ENCODE measurements at places on chromosomes 7 and 10.

- no peak for DNase-seq
Observed at GRCh38 chr10:82400841-82401240, 525.8 kb downstream of the NRG3 start.

GRCh38 chr10:132465889-132466519 lies 69.0 kb downstream of the PWWP2B start:
- no peak for DNase-seq

- no peak for DNase-seq
Observed at GRCh38 chr10:132920101-132920925, 22.1 kb downstream of the CFAP46 start.

GRCh38 chr10:66877361-66877760 lies 48.5 kb upstream of the LRRTM3 start:
- no peak for DNase-seq

DNA sequence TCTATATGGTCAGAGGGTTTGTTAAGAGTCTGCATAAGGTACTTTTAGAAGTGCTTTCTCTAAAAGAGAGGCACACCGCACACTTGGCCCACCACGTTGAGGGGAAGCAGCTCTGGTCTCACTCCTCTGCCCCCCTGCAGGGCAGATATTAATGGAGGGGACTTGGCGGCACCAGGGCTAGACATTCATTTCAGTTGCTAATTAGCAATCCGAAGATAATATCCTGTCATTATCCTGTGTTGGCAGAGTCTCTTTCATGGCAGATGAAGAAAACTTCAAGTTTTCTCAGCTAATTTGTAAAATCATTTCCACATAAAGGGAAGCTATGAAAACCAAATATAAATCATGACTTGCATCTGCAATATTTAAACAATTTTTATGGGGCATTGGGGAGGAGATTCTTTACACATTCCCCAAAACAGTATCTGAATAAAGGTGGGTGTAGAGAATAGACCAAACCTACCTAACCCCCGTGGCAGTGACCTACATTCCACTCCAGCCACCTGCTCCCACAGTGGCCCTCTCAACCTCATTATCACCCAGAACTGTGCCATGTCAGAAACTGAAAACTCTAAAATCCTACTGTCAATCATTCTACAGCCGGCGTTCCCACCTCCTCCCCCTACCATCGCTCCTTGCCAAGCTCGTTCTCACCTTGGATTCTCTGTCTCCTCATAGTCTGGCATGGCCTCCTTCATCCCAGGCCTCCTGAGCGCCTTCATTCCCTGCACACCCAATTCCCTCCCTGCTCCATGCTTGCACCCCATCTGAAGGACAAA lies 54.1 kb upstream of the STK17A start:
- no peak for DNase-seq

DNA sequence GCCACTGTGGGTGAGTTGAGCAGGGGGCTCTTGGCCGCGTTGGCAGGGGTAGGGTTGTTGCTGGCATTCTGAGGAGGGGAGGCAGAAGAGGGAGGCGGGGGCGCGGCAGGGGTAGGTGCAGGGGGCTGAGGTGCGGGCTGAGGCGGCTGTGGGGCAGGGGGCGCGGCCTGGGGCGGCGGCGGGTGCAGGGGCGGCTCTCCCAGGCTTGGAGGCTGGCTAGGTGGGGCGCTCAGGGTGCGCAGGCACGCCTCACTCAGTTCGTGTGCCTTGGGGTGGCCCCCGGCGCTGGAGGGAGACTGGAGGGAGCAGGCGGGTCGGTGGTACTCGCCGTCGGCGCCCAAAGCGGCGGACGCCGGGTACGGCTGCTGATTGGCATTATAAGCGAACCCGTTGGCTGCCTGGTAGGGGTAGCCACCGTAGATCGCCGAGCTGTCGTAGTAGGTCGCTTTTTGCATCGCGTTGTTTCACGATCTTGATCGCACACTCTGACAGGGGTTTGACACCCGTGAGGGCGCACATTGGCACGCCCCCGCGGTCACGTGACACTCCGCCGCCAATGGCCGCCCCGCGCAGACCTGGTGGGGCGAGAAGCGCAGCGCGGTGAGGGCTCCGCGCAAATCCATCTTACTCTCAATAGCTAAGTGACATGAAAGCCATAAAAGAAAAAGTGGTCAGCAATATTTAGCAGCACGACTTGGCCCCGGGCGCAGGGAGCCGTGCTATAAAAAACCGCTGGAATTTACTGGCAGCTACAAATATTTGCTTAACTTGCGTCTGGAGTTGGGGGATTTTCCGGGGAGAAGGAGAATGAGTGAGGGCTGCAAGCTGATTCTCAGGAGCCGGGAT lies 7.9 kb upstream of the HOXA2 start:
- peak; percentile 83 for DNase-seq

DNA sequence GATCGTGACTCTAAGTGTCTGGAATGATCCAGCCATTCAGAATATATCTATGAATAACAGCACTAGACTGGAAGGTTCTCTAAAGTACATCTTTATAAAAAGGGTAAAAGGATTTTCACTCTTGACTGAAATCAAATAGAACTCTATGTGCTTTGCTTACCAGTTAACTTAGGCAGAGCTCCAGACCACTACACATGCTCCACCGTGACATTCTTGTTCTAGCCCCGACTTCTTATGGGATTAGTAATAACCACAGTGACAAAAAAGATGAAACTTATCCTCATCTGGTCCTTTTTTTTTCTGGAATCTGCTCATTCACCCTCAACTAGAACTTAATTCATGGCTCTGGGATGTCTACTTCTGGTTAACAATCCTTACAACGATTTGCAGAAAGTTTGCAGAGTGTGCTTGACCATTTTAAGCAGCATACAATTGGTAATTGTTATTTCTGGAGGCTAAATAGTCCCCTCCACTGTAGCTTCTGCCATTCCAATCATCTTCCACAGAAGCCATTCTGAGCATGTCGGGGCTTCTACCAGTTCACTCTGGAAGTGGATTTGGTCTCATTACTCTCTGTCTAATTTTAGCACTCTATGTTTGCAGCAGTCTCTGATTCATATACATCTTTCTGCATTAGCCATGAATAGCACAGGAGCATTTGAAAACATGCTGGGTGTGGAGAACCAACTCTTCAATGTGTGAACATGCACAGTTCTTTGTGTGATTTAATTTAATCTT lies 163.7 kb upstream of the CDC14C start:
- DNase-seq: no peak

- peak; percentile 81 for DNase-seq
Observed at GRCh38 chr10:70441161-70441894, at the start of gene NODAL. NODAL (minus strand) TSS chr10:70441681; CDS start chr10:70441667, 14 bp downstream.

- DNase-seq: no peak
Observed at GRCh38 chr10:74282848-74283210, 131.8 kb downstream of the ADK start.

- no peak for DNase-seq
Observed at GRCh38 chr7:74466196-74466813, 12.6 kb downstream of the GTF2IRD1 start.

DNA sequence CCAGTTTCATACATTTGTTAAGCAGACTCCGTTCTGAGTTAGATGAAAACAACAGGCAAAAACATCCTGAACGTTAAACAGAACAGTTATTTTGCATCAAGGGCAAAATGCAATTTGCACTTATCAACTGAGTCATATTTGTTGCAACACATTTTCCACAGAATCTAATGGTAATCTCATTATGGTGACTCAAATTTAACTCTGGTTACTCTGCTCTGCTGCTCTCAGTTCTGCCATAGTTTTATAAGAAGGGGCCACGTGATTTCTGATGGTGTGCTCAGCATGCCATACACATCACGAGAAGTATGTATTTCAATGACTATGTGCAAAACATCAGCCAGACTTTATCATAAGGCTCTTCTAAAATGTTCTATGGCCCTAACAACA lies 148.8 kb downstream of the CHCHD3 start:
- no peak for DNase-seq

DNA sequence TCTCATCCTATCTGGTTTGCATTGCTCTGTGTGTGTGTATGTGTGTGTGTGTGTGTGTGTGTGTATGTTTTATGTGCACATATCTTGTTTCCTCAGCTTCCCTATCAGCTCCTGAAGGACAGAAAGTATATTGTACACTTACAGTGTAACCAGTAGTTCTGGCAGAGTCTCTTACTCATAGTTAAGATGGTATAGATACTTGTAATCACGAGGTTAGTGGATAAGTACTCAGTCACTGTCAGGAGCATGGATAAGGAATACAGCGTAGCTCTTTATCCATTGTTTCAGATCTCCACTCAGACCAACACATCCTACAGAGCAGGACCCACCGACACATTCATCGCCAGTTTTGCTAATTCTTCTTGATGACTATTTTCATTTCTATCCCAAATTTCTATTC lies 275.0 kb downstream of the TSPAN12 start:
- no peak for DNase-seq

DNA sequence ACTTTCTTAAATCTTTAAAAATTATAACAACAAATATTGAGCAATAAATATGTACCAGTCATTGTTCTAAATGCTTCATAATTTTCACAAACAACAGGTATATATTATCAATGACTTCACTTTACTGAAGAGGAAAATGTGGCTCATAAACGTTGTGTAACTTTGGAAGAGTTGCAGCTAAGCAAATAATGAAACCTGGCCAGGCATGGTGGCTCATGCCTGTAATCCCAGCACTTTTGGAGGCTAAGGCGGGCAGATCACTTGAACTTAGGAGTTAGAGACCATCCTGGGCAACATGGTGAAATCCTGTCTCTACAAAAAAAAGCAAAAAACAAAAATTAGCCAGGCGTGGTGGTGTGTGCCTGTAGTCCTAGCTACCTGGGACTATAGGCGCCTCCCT lies 71.9 kb upstream of the AMPH start:
- DNase-seq: no peak

DNA sequence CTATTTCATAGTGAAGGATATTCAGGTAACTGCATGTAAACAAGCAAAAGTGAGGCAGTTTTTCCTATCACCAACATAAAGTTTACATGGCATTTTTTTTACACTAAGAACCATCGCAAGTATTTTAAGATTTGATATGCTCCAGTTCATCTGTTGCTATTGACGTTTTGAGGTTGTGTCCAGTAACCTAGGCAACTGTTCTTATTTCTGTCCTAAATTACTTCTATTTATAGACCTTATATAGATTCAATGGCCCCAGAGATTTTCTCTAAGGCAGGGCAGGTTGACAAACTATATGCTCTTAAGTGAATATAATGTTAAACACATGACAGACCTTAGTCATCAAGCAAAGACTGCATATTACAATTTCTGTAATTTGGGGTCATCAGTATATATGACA lies 830.2 kb upstream of the LRRTM3 start:
- no peak for DNase-seq

DNA sequence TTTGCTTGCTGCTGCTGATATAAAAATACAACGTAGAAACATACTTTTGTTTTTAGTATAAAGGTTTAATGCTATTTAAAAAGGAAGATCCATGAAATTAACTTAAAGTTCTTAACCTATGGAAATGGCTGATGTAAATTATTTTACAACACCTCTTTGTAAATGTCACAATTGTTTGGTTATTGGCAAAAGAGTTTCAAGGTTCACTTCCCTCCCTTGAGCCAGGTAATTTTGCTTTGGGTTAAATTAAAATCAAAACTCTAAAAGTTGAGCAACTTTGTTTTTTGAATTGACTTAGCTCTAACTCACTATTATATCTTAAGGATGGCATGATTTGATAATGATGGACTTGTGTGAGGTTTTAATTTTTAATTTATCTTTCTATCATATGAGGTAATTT lies 39.2 kb upstream of the CYP2C18 start:
- no peak for DNase-seq

All from H1 (cell line).